Cortex of kidney (tissue), 1 donor: ENCODE measurements at places on chromosomes 12 and 14.

GRCh38 chr12:89857652-89858274 is 149.1 kb upstream of the ATP2B1 start:
- DNase-seq: no peak

GRCh38 chr12:104747955-104748354 is 210.1 kb downstream of the SLC41A2 start:
- no peak for DNase-seq

GRCh38 chr12:38892087-38892786 is 13.2 kb downstream of the CPNE8 start:
- DNase-seq: no peak

DNA sequence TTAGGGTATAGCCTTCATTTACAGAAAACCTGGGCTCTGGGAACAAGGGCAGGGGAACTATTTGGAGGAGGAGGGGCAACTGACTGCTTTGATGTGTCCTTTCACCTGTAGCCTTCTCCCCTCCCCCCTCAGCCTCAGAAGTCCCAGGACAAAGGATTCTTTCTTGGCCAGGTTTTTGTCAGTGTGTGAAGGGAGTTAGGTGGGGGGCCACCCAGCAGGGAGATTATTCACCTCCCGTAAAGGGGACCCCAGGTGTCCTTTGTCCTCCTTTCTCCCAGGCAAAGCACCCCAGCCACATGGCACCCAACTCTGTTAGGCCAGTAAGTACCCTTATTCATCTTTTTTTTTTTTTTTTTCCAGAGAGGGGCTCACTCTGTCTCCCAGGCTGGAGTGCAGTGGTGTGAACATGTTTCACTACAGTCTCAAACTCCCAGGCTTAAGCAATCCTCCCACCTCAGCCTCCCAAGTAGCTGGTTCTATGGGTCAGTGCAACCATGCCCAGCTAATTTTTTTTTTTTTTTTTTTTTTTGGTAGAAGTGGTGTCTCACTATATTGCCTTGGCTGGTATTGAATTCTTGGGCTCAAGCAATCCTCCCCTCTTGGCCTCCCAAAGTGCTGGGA is 723 bp upstream of the NFE2 start:
- no peak for DNase-seq

DNA sequence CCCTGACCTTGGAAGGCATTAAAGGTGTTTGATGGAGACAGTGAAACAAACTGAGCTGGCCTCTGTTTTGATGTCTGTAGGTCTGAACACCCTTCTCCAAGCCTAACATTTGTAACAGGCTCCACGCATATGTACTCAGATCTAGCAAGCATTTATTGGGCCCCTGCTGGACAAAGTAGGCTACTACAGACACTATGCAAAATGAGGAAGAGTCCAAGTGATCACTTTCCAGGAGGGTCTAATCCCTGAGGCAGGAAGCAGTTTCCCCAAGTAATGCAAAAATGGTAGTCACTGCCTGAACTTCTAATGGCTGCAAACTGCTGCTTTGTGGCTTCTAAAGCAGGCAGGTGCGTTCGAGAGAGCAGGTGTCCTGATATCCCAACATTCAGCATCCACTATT is 405.8 kb downstream of the MED13L start:
- DNase-seq: no peak

DNA sequence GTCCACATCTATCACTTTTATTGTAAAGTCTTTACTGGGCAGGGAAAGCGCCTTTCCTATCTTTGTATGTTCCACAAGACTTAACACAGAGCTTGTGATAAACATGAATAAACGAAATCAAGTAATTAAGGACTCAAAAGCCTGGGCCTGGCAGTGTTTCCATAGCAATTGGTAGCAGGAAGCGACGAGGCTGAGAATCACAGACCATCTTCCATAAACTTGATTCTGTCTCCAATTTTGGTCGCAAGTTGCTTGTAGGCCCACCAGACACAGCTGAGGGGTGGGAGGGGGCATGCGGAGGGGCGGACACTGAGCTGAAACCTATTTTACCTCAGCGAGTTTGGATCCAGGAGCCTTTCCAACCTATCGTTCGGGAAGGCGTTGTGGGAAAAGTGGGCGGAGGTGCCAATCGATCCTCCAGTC is 302 bp downstream of the CCDC38 start:
- DNase-seq: no peak

- no peak for DNase-seq
These were observed 50.0 kb downstream of the SPRING1 start for GRCh38 chr12:116687888-116688287.

DNA sequence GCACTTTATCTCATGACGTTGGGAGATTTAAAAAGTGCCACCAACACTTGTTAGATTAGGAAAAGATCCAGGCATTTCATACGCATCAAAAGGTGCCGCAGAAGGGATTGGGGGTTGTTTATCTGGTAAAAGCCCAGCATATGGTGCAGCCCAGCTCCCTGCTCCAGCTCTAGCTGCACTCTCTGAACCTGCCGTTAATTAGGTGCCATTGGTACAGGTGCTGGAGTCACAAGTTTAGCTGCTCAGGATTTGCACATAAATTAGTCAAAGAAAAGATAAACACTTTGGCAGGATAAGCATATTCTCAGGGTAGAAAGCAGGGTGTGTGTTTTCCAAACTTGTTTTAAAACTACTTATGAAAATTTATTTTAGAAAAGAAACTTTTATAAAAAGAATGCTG is 932.6 kb upstream of the TMEM132C start:
- DNase-seq: no peak

- DNase-seq: no peak
These were observed 65.1 kb upstream of the DUSP6 start for GRCh38 chr12:89417246-89417977.

DNA sequence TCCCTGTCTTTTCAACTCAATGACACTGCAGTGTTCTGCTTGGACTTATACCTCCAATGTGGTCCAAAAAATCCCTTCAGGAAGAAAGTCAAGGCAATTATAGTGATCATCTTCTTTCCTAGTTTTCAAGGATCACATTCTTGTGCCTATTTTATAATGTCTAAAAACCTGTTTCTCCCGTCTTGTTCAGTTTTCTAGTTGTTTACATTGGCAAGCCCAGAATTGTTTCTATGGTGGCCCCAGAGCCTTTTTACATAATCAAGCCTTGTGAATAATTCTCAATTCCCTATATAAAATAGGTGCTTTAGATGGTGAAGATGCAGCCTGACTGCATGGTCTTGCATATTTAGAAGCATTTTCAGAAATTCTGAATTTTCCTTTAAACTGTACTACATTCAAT is 14.5 kb upstream of the LDHB start:
- DNase-seq: no peak

GRCh38 chr14:23430016-23430722 is 5.3 kb downstream of the MYH7 start:
- no peak for DNase-seq

DNA sequence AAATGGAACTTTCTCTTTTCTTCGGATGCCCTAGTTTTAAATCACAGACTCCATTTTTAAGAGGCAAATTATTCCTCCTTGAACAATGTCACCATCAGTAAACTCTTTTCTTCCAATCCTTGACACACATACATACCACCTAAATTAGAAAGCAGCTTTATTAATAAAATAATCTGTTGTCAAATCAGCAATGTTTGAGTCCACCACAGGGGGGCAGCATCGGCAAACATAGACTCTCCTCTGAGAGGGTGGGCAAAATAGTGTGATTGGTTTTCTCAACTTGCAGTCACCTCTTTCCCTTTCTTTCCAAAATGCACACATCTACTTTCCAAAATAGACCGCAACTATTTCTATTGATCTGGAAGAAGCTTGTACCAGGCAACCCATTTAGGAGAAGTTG is 438.4 kb upstream of the OR4E1 start:
- no peak for DNase-seq

GRCh38 chr14:86790408-86791364 is 1202.3 kb downstream of the GALC start:
- no peak for DNase-seq

GRCh38 chr12:3892631-3893030 is 19.4 kb upstream of the PARP11 start:
- DNase-seq: no peak

DNA sequence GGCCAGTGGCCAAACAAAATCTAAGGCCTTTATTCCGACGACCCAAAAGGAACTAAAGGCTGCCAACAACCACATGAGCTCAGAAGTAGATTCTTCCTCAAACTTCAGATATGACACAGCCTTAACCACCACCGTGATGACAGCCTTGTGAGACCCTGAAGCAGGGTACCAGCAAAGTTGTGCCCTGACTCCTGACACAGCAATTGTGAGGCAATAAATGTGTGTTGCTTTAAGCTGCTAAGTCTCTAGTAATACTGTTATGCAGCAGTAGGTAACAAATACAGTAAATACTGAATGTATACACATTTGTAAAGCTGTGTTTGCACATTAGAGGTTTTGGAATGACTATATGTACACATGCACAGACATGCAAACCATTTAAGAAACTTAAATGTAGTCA is 10.7 kb upstream of the SLC6A13 start:
- DNase-seq: no peak

DNA sequence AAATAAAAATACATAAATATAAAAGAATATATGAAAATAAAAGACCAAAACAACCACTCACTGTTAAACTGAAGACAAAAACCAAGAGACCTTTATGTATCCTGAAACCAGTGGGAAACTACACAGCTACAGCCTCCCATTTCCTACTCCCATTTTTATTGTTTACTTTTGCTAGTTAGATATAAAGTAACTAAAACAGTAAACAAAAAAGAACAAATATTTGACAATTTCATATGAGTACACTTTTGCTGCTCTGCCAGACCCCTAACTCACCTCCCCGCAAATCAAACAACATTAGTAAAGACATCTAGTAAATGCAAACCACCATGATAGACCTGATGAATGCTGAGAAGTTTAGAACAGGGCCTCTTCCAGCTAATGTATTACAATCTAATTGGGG is 97.1 kb downstream of the BCL2L14 start:
- no peak for DNase-seq

DNA sequence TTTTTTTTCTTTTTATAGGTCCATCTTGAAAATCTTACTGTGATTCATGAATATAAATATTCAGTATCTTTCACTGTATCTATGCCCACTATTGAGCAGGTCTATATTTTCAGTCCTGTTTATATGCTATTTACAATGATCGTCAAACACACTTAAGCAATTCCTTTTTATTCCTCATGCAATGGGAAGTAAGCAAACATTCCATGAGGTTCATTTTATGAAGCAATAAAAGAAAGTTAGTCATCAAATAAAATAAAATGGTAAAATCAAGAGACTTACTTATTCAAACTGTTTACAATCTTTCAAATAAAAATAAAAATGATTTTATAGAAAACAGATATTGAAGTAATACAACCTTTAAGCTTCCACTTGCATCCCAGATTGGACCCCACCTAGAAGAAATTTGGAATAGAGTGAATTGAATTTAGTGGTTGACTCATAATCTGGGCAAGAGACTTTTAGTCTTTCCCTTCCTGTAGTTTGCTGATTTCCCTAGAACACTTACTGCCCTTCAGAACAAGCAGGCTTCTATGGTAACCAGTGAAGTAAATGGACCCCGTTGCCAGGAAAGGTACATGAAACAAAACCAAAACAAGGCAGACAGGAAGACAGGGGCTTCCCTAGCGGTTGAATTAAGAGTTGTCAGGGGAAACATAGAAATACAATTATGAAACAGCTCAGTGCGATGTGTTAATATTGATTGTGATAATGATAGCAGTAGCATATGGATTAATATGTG is 241.0 kb upstream of the ATP2B1 start:
- DNase-seq: no peak

- no peak for DNase-seq
These were observed 1.8 kb downstream of the COX6A1 start for GRCh38 chr12:120439646-120440247.

- DNase-seq: no peak
These were observed 1.2 kb upstream of the GAPDH start for GRCh38 chr12:6532927-6533652.
